ENCODE measurements at places on chromosomes 16 and 17.

- no peak for DNase-seq
Measured at GRCh38 chr16:90044111-90044551, 24.9 kb upstream of the DBNDD1 start.

- DNase-seq = peak; percentile 90
Measured at GRCh38 chr17:2396568-2397246, 4.2 kb downstream of the MNT start.

GRCh38 chr17:82663381-82664275, 15.4 kb upstream of the WDR45B start:
- DNase-seq = no peak

DNA sequence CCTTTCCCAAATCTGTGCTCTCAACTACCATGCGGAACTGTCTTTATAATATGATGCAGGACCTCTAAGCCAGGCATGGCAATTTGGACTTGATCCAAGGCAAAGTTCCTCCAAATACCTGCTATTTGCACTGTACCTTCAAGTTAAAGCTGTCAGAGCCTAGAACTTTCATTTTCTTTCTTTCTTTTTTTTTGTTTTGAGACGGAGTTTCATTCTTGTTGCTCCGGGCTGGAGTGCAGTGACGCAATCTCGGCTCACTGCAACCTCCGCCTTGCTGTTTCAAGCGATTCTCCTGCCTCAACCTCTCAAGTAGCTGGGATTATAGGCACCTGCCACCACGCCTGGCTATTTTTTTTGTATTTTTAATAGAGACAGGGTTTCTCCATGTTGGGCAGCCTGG, 51.7 kb downstream of the ARHGAP27 start:
- DNase-seq = no peak

All from fibroblast of skin of left biceps (primary cell).